Activated T-helper 1 cell treated with anti-CD3 and anti-CD28 coated beads, Interleukin-2, amount 50 U/mL, for 16 hours (primary cell): ENCODE measurements at places on chromosomes 7 and 10.

DNA sequence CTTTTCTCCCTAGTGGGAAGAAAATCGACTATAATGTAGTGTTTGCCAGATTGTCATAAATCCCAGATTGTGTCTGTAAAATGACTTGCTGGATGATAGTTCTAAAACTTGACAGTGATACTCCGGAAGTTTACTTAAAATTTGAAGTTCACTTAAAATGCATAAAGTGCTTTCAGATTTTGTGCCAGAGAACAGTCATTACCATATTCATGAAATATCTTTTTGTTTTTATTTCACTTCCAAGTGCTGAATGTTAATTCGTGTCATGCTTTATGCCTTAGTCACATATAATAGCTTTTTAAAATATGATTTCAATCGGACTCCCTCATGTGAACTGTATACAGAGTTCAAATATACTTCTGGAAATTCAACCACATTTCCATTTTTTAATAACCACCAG, 30.4 kb downstream of the PRPF18 start:
- no peak for DNase-seq

- no peak for DNase-seq
These were observed 1.5 kb upstream of the HOXA9 start for GRCh38 chr7:27166531-27167505.

DNA sequence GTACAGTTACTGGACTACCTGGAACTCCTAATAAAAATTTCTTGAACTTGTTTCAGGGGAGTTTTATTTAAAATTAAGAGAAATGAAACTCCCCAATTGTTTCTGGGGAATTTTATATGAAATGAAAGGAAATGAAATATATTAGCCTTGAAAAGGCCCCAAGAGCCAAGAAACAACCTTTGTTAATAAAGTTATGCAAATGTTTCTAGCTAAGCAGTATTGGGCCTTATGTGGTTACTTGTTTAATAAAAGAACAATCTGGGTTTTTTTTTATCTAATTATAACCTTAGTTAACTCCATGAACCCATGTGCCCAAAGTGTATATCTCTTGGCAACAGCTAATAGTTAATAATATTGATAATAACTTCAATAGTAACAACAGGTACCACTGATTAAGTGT, 222.8 kb downstream of the EXOC4 start:
- no peak for DNase-seq

DNA sequence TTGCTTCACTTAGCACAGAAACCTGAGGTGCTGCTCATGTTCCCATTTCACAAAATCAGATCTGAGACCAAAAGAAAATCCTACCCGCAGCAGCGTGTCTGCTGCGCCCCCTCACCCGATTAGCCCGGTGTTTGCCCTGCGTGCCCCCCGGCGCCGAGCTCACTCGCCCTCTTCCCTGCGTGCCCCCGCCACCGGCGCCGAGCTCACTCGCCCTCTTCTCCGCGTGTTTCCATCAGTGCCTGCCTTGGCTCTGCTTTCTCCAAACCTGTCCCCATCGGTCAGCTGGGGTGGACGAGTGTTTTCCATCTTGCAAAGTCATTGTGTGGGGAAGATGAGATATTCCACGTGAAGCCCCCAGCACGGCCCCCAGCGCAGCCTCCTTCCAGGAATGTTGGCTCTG, 225.3 kb upstream of the PITRM1 start:
- DNase-seq = no peak

DNA sequence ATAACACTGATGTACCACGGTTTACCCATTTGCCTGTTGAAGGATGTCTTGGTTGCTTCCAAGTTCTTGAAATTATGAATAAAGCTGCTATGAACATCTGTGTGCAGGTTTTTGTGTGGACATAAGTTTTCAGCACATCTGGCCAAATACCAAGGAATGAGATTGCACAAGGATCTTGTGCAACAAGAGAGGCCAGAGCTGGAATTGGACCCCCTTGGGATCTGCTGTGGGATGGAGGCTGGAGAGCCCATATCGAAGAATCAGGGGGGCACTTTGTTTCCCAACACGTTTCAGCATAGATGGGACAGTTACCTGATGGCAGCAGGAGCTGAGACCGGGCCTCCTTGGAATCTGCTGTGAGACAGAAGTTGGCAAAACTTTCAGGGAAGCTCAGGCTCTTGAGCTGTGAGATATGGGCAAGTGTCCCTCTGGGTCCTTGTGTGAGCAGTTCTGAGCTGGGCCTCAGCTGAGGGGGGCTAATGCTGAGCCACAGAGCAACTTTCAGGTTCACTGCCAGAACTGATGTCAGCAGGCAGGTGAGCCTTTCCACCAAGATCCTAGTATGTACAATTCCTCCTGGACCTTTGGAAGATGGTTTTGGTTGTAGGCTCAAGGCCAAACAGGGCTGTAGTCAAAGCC, 115.2 kb upstream of the RAB18 start:
- DNase-seq = no peak

GRCh38 chr7:83149466-83149865, 13.2 kb downstream of the PCLO start:
- no peak for DNase-seq

DNA sequence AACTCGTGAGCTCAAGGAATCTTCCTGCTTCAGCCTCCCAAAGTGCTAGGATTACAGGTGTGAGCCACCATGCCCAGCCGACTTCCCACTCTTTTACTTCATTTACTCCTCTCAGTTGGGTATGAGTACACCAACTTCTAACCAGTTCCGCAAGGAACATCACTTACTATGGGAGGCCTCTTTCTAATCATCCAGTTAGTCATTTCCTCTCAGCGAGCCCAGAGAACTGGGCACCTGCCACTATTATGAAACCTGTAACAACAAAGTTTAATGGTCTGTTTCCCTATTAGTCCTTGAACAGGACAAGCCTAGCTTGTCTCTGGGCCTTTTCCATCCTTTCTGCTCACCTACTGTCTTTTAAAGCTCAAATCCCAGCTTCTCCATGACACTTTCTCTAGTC, 88.8 kb downstream of the DNMBP start:
- no peak for DNase-seq
